Uterus (tissue), 4 donors: ENCODE measurements at places on chromosomes 16 and 17.

GRCh38 chr16:77335652-77336234, 99.1 kb downstream of the ADAMTS18 start:
- H3K27ac ChIP-seq = no peak overlapping the region
- no peaks in the 10 kb centered on the region for H3K27me3 ChIP-seq
- no peaks in the 10 kb centered on the region for H3K36me3 ChIP-seq
- H3K4me3 ChIP-seq = no peak overlapping the region
- H3K4me1 ChIP-seq = no peaks in the 10 kb centered on the region
- DNase-seq = no peak

GRCh38 chr16:54178478-54178976, 108.1 kb downstream of the IRX3 start:
- H3K27me3 ChIP-seq = no peaks in the 10 kb centered on the region
- H3K36me3 ChIP-seq = no peaks in the 10 kb centered on the region

- DNase-seq = no peak
- H3K27ac ChIP-seq = no peak overlapping the region
- H3K27me3 ChIP-seq = no peaks in the 10 kb centered on the region
Observed at GRCh38 chr17:57271821-57272220, 15.5 kb downstream of the MSI2 start.

DNA sequence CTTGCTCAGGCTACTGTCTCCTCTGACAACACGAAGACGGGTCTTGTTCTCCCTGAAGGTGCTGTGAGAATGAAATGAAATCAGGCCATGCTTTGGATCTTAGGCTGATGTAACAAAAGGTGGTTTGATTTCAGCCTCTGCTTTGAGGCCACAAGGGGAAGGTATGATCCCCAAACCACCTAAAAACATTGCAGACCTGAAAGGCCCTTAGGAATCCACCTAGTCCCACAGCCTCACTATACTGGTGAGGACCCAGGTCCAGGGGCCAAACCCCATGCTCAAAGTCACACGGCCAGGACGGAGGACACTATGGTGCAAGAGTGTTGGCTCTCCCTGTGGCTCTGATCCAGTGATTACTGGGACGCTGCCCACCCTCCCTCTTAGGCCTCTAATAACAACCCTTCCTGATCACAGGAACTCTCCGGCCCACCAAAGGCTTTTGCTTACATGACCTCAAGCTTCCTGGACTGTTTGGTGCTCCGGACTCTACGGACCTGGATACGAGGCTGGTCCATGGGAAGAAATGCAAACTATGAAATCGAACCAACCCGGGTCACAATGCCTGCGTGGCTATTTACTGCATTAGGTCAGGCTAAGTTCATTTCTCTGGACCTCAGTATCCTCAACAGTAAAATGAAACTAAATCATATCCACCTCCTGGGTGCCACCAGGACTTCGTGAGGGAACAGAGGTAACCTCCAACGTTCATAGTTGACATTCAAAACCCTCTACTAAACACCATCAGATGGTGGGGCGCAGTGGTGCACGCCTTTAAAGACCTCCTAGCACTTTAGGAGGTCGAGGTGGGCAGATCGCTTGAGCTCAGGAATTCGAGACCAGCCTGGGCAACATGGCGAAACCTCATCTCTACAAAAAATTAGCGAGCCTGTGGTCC, 1.5 kb downstream of the TRIM25 start:
- H3K27me3 ChIP-seq = no peaks in the 10 kb centered on the region
- H3K36me3 ChIP-seq = no peaks in the 10 kb centered on the region
- H3K4me3 ChIP-seq = peak overlapping the region; percentile 89
- DNase-seq = peak; percentile 68
- H3K27ac ChIP-seq = peak overlapping the region; percentile 89
- no peaks in the 10 kb centered on the region for H3K4me1 ChIP-seq

DNA sequence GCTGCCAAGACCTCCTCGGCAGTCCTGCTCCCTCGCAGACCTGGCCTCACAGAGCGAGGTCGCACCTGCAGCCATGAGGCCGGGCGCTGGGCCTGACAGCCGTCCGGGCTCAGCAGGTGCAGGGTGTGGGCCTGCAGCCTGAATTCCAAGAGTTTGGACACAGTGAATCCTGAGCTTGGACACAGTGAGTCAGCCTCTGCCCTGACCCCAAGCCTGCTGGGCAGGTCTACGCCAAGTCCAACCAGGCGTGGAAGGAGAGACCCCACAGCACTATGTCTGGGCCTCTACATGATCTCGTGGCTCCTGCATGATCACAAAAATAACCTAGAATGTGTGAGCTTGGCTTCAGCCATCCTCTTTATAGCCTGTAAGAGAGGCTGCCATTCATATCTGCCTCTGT, 121.0 kb downstream of the C16orf95 start:
- no peak overlapping the region for H3K27ac ChIP-seq
- no peaks in the 10 kb centered on the region for H3K4me1 ChIP-seq
- no peak for DNase-seq
- no peak overlapping the region for H3K4me3 ChIP-seq
- H3K36me3 ChIP-seq = no peaks in the 10 kb centered on the region

DNA sequence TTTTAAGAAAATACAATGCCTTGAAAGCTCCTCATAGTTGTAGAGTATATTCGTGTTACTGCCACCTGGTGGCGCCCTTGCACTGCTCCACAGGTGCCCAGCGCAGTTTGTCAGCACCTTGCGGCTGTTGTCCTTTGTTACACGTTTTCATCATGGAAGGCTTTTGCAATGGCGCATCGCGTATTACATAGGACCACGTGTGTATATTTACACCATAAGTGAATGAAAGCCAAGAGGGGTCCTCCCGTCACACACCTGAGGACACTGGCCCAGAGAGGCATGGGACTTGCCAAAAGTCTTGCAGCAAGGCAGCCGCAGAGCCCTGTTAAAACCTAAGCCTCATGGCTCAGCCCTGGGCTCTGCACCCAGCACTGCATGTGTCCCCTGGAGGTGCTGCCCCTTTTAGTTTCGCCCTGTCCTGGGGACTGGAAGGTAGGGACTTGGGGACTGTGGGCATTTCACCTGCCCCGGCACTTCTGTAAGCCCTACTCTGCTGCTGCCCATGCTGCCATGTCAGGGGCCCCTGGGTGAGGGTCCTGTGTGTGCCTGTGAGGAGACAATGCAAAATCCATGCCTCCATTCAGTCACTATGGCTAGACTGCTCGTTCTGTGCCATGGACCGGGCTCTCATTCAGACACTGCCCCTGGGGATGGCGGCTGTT, 24.3 kb downstream of the POLR3E start:
- H3K36me3 ChIP-seq = no peaks in the 10 kb centered on the region
- peak; percentile 58 for DNase-seq
- H3K4me3 ChIP-seq = no peak overlapping the region
- H3K27me3 ChIP-seq = no peaks in the 10 kb centered on the region

DNA sequence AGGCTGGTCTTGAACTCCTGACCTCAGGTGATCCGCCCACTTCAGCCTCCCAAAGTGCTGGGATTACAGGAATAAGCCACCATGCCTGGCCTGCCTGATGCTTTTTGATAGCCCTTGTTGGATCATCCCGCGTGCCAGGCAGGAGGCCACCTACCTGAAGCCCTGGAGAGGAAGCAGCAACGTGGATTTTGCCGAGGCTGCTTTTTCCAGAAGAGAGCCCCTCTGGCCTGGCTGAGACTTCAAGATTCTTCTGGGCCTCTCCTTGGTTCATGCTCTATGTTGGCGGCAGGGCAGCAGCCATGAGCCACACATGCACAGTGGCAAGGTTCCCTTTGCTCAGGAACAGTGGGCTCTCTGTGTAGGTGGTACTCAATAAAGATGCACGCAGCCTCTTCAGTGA, 11.5 kb downstream of the KATNB1 start:
- H3K27ac ChIP-seq = no peak overlapping the region
- no peaks in the 10 kb centered on the region for H3K36me3 ChIP-seq
- no peaks in the 10 kb centered on the region for H3K27me3 ChIP-seq
- no peak for DNase-seq

DNA sequence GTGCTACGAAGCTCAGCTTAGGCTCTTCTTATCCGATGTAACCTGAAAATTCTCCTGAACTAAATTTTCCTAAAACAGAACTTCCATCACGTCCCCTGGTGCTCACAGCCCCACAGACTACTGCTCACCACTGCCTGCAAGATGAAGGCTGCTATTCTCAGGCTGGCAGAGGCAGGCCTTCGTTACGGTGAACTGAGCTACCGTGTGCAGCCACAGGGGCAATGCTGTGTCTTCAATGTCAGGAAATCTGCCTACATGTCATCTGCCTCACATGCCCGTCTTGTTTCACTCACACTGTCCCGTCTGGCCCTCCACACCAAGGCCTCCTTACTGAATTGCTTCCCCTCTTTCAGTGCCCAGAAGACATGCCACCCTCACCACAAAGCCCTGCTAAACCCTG, 15.9 kb downstream of the EMC8 start:
- H3K27me3 ChIP-seq = no peaks in the 10 kb centered on the region
- H3K4me1 ChIP-seq = no peaks in the 10 kb centered on the region
- no peak overlapping the region for H3K27ac ChIP-seq
- H3K4me3 ChIP-seq = no peak overlapping the region

GRCh38 chr17:1707107-1707506, 3.1 kb downstream of the TLCD2 start:
- no peaks in the 10 kb centered on the region for H3K4me1 ChIP-seq
- DNase-seq = no peak
- no peak overlapping the region for H3K27ac ChIP-seq
- no peaks in the 10 kb centered on the region for H3K36me3 ChIP-seq
- no peak overlapping the region for H3K4me3 ChIP-seq
- H3K27me3 ChIP-seq = no peaks in the 10 kb centered on the region

DNA sequence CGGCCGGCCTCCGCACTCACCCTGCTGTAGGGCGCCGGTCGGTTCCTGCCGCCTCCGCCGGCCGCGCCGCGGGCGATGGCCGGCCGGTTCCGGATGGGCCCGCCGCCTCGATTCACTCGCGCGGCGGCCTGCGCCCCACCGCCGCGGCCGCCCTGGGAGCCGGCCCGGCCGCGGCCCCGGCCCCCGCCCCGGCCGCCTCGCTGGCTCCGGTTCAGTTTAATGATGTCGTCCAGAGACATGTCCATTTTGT, 158 bp downstream of the ALYREF start:
- no peak for DNase-seq
- H3K27ac ChIP-seq = peak overlapping the region; percentile 89
- no peaks in the 10 kb centered on the region for H3K27me3 ChIP-seq
- peaks cover 6% of the 10 kb centered on the region for H3K4me1 ChIP-seq

DNA sequence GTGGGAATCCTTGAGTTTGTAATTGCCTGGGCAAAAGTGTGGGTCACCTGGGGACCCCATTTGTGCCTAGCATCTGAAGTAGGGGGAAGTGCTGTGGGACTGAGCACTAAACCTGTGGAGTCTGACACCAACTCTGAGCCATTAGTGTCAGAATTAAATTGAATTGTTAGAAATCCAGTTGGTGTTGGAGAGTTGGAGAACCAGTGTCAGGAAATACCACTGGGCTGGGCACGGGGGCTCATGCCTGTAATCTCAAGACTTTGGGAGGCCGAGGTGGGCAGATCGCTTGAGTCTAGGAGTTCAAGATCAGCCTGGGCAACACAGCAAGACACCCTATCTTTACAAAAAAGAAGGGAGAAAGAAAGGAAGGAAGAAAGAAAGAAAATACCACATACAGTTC, 67.5 kb upstream of the BRD7 start:
- H3K27ac ChIP-seq = no peak overlapping the region
- DNase-seq = no peak
- H3K4me3 ChIP-seq = no peak overlapping the region
- H3K27me3 ChIP-seq = no peaks in the 10 kb centered on the region

DNA sequence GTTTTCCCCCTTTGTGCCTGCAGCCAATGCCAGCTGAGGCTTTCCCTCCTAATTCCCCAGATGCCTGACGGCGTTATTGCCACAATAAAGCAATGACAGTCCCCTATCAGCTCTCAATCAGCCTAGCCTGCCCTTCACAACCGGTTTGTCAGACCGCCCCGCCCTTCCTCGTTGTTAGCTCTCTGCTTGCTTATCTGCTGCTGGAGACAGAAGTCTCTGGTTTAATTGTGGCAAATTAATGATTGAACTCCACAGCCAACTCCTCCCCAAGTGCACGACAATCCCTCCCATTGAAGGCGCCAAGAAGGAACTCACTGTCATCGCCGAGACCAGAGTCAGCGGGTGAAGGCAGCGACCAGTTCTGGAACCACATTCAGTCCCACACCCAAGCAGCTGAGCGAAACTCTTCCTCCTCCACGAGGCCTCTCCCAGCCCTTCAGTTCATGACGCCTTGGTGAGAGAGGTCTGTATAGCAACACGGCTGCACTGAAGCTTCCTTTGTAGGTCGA, 474.4 kb downstream of the SLC39A11 start:
- no peak overlapping the region for H3K27ac ChIP-seq
- DNase-seq = no peak
- no peaks in the 10 kb centered on the region for H3K27me3 ChIP-seq
- H3K4me3 ChIP-seq = no peak overlapping the region
- no peaks in the 10 kb centered on the region for H3K36me3 ChIP-seq
- H3K4me1 ChIP-seq = no peaks in the 10 kb centered on the region

GRCh38 chr17:42197564-42198156, 3.4 kb upstream of the GHDC start:
- H3K27ac ChIP-seq = no peak overlapping the region
- no peaks in the 10 kb centered on the region for H3K27me3 ChIP-seq
- peaks cover 7% of the 10 kb centered on the region for H3K4me1 ChIP-seq

- no peaks in the 10 kb centered on the region for H3K4me1 ChIP-seq
- no peaks in the 10 kb centered on the region for H3K36me3 ChIP-seq
- no peak overlapping the region for H3K4me3 ChIP-seq
- no peak overlapping the region for H3K27ac ChIP-seq
Observed at GRCh38 chr16:70770626-70771552, 30.1 kb downstream of the VAC14 start.

DNA sequence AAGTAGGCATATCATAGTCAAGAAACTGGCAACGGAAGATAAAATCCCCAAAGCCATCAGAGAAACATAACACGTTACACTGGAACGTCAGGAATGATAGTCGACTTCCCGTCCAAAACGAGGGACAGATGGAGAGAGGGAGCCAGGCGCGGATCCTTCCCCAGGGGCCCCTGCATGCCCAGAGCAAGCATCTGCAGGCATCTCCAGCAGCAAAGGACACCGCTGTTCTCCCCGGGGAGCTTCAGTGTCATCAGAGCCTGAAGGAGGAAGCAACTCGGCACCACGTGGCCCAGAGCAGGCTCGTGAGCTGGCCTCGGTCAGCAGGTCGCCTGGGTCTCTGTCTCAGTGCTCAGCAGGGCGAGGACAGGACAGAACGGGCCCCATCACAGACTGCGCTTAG, 50.1 kb downstream of the LMF1 start:
- H3K4me3 ChIP-seq = no peak overlapping the region
- no peaks in the 10 kb centered on the region for H3K27me3 ChIP-seq
- no peaks in the 10 kb centered on the region for H3K36me3 ChIP-seq

GRCh38 chr16:441447-441846, 16.0 kb downstream of the RAB11FIP3 start:
- DNase-seq = no peak
- H3K36me3 ChIP-seq = no peaks in the 10 kb centered on the region
- no peak overlapping the region for H3K27ac ChIP-seq
- H3K4me1 ChIP-seq = no peaks in the 10 kb centered on the region
